Activated CD4-positive, CD25-positive, alpha-beta regulatory T cell (primary cell): ENCODE measurements at places on chromosomes 7 and 10.

GRCh38 chr10:53387562-53387961, 615.0 kb upstream of the MBL2 start:
- DNase-seq = no peak

DNA sequence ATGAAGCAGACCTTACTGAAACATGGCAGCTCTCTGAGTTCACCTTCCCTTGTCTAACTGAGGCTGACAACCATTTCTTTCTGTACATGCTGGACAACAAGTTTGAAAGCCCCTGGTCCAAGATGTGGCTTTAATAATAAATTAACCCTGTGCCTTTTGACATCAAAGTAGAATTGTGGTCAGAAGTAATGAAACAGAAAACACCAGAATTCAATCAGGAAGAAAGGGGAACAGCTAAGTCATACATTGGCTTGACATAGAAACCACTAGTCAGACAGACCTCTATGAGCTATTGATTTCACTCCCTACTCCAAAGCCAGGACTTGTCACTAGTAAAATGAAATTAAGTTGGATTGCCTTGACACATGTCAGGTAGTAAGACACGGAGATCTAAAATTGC, 175.2 kb upstream of the ASAH2 start:
- DNase-seq = no peak

GRCh38 chr10:72421885-72422540, 67.3 kb upstream of the DNAJB12 start:
- no peak for DNase-seq

GRCh38 chr7:22443370-22444180, 56.4 kb downstream of the STEAP1B start:
- no peak for DNase-seq

- no peak for DNase-seq
Observed at GRCh38 chr7:1544896-1545416, 11.0 kb downstream of the TMEM184A start.
